ENCODE measurements at places on chromosomes 1 and 21. TPM values are rescaled to one million over a fixed set of nuclear protein-coding genes. Genes with fewer than 3 reads are reported as not detected.

DNA sequence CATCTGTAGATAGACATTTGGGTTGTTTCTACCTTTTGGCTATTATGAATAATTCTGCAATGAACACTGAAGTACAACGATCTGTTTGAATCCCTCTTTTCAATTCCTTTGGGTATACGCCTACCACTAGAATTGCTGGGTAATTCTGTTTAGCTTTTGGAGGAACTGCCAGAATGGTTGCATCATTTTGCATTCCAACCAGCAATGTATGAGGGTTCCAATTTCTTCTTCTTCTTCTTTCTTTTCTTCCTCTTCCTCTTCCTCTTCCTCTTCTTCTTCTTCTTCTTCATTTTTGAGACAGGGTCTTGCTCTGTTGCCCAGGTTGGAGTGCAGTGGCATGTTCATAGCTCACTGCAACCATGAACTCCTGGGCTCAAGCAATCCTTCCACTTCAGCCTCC lies 13.8 kb upstream of the THEM5 start:
- DNase-seq = no peak

DNA sequence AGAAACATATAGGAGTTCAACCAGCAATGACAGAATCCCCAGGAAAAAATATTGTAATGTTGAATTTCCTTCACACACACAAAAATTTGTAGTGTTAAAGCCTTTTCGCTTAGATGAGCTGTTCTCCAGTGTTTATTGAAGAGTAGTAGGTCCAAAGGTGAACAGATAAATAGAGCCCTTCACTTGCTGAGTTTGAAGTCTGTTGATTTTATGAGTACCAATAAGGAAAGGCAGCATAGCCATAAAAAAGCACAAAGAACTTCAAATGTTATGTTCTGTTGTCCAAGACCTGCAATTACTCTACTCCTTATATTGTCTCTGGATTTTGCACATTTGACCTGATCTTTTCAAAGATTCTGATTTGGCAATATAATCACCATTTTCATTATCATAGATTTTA lies 362.7 kb upstream of the B3GALT2 start:
- no peak for DNase-seq

The LENEP gene
- total RNA-seq = not detected

DNA sequence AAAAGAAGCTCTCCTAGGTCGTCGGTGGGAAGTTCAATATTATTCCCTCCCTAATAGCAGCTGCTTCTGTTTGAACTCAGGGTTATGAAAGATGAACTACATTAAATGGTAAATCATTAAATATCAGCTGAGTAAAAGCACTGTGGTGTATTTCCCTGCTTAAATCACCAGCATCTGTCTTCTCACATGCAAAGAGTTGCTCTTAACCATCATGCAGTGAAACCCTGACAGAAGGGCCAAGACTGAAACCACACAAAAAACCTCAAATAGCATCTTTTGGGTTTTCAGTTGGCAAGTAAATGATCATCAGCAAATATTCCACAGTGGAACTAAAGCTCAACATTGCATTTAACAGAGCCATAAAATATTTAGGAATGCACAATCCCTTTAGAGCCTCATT lies 380.0 kb upstream of the ADGRL2 start:
- no peak for DNase-seq

The TAS1R1 gene
- not detected for total RNA-seq

GRCh38 chr1:21570885-21571284 lies 61.7 kb downstream of the ALPL start:
- no peak for DNase-seq

The PGBD5 gene
- 54.5 TPM for total RNA-seq

DNA sequence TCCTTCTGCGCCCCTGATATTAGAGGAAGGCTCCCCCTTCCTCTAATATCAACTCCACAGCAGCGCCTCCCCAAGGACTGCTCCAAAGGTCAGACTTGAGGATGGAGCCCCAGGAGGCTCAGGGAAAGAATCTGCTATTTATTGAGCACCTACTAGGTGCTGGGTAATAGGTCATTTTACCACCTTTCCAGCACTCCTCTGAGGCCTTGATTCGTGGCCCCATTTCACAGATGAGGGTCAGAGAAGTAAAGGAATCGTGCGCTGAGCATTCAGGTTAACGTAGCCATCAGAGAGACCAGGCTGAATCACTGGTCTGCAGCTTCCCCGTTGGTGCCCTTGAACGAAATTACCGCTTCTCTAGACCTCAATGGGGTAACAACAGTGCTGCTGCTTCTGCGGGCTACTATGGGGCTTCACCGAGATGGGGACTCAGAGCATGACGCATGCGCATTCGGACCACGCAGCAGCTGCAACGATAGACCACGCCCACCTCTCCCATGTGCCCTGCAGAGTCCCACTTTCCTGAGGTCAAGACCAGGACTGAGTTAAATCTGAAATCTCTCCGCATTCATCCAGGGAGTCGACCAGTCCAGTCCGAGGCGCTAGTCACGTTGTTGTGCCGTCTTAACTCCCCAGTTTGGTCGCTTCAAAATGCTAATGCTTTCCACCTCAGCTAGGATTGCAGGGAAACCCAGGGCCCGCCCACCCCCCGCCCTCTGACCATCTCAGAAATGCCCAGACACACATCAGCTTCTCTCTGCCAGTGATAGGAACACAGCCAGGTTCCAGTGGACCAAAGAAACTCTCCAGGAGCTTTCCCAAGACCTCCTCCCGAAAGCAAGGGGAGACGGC lies 12.9 kb downstream of the CAMK2N1 start:
- DNase-seq = peak; percentile 61

GRCh38 chr1:219771080-219771479 lies 157.3 kb downstream of the SLC30A10 start:
- peak; percentile 100 for DNase-seq

DNA sequence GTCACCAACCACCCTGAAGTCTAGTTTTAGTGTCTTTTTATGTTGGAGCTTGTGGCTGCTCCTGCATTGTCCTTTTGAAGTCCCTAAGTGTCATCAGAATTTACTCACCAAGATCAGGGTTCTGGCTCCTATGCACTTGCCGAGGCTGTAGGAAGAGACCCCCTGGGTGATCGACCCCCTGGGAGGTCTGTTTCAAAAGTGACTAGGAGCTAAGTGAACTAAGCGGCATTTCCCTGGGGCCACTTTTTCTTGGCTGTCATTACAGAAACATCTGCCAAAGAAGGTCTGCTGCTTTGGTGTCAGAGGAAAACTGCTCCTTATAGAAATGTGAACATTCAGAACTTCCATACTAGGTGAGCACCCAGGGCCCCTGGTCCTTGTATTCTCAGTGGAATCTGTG lies 39.4 kb downstream of the ACTN2 start:
- no peak for DNase-seq

DNA sequence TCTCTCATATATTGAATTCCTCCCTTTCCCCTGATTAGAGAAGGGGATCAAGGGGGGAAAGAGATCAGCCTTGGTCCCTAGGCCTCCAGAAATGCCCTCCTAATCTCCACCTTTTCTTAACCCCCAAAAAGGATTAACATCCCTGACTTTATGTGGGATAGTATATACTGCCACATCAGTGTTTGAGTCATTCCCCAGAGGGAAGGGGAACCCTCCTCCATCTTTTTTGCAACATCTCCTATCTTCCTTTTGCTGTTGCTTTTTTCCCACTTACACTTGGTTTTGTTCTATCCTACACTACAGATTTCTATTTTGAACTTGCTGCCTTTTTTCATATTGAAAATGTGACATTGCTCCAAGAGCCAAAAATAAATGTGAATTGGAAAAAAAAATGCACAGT lies 65.4 kb upstream of the PODN start:
- no peak for DNase-seq

DNA sequence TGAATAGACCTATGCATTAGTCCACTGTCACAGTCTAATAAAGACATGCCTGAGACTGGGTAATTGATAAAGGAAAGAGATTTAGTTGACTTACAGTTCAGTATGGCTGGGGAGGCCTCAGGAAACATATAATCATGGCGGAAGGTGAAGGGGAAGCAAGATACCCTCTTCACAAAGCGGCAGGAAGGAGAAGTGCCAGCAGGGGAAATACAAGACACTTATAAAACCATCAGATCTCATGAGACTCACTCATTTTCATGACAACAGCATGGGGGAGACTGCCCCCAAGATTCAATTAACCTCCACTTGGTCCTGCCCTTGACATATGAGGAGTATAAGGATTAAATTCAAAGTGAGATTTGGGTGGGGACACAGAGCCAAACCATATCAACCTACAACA lies 59.4 kb downstream of the CAPN9 start:
- DNase-seq = no peak

GRCh38 chr1:112706505-112707220 lies at the start of gene RHOC:
Gene RHOC, minus strand, starts transcription at chr1:112707127. Its CDS starts 3,328 bp downstream, at chr1:112703799.
- DNase-seq = no peak

Data from renal cortical epithelial cell (primary cell).